GM12892 (cell line): ENCODE measurements at places on chromosomes 4 and X.

GRCh38 chrX:2374086-2374485 is 126.7 kb downstream of the DHRSX start:
- DNase-seq = no peak

- DNase-seq = no peak
Observed at GRCh38 chr4:157582141-157582540, 361.6 kb downstream of the GRIA2 start.

DNA sequence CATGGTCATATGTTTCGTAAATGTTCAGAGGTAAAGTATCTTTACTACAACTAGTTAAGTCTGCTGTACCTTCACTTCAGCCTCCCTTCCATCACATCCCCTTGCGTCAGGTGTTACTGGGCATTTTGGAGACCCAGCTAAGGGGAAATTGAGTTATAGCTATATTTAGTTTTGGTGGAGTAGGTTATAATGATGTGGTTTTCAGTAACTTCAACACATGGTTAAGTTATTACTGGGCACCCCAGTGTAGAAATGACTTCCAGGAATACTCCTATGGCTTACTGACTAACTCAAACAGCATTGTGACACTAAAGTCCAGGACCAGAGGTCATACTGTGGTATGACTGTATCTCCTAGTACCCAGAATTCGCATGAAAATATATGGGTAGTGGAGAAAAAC is 23.4 kb upstream of the ACSL1 start:
- no peak for DNase-seq

DNA sequence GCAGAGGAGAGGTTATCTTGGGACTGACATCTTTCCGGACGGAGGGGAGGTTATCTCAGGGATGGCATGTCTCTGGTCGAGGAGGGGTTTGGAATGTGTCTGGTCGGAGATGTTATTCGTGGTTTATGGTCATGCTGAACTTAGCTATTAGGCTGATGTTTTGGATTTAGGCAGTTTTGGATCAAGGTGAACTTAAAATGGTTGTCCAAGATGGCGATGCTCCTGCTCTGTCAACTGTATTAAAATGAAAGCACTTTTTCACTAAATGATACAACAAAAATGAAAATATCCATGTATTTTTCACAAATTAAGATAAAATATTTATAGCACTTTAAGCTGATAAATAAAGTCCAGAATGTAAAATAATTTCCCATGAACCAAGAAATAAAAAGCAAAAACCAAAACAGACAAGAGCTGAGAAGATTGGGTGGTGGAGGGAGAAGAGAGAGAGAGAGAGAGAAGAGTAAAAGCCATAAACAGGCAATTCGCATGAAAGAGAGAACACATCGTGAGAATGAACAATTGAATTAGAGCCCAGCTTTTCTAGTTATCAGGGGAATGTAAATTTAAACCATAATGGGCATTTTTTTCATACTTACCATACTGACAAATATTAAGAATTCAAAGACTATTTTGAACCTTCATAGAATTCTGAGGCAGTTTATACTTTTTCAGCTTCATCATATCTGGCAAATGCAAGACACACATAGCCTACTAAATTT is 2236.0 kb upstream of the AGA start:
- no peak for DNase-seq

- no peak for DNase-seq
Observed at GRCh38 chr4:83036991-83037665, 2.1 kb downstream of the COPS4 start.

DNA sequence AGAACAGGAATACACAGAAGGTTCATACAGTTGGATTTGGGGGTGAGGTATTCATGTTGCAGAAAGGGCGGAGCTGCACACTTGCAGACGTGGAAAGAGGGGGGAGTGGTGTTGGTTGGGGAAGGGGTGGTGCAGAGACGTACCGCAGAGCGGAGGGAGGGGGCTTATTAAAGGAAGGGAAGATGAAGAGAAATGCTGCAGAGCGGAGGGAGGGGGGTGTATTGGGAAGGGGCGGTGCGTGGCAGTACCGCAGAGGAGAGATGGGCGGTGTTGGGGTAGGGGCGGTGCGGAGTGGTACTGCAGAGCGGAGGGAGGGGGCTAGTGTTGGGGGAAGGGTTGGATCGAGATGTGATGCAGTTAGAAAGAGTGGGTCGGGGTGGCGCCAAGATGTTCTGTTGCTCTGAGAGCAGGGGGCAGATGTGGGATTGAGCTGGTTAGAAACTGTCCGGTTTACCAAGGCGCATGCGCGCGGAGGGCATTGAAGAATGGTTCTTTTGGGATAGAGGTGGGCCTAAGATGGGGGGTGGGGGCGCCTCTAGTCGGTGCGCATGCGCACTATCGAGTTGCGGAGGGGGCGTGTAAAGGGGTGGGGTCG is 900 bp downstream of the TRO start:
- DNase-seq = no peak

DNA sequence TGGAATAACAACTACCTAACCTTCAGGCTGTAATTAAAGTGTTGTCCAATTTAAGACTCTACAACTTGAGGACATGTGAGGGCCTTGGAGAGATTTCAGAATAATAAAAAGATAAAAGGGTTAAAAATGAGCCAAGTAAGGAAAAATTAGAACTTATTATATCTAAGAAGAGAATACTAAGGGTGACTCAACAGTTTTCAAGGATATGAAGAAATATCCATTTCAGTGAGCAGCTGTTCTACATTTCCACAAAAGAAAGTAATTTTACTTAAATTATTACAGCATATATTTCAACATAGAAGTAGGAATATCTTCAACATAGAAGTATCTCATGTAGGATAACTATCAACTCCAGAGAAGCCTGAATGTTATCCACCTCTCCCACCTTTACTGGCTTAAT is 11.3 kb downstream of the SNX12 start:
- DNase-seq = no peak

DNA sequence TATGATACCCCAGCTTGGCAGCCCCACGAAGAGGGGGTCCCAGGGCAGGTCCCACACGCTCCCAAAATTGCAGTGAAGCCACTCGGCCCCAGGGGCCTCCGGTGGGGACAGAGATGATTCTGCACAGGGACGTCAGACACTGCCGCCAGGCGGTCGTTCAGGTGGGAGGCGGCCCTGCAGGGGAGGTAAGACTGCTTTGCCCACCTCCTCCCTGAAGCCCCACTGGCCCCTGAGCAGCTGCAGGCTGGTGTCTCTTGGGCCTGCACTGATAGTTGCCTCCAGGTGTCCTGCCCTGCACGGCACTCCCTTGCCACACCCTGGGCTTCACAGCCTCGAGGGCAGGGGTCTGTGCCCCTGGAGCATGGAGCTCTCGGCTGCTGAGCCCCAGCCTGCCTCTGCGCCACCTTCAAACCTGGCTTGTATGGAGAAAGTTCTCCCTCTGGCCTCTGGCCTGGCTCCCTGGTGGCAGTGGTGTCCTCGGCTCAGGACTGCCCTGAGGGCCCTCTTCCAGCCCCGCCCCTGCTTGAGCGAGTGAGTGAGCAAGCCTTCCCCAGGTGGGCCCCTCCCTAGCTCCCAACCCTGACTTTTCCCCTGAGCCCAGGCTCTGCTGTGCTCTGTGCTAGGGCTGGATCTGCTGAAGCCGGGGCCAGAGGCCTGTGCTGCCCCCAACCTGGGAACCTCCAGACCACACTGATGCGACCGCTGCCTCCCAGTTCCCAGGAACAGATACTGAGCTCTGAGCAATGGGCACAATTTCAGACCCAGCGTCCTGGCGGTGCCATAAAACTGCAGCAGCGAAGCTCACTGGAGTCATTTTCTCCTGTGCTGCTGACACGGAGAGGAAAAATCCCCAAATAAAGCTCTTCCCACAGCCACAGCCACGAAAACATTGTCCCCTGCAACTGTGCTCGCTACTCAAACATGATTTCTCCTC is 16.1 kb downstream of the ADRA2C start:
- DNase-seq = no peak
